ENCODE measurements at places on chromosomes 2 and 18. TPM values are rescaled to one million over a fixed set of nuclear protein-coding genes. Genes with fewer than 3 reads are reported as not detected.

GRCh38 chr2:110120171-110121051 lies 4.8 kb upstream of the MALL start:
- no peak for ATAC-seq

GRCh38 chr2:116733699-116734098 lies 1080.8 kb upstream of the DDX18 start:
- ATAC-seq: no peak

Gene DCDC2C
- not detected for total RNA-seq

DNA sequence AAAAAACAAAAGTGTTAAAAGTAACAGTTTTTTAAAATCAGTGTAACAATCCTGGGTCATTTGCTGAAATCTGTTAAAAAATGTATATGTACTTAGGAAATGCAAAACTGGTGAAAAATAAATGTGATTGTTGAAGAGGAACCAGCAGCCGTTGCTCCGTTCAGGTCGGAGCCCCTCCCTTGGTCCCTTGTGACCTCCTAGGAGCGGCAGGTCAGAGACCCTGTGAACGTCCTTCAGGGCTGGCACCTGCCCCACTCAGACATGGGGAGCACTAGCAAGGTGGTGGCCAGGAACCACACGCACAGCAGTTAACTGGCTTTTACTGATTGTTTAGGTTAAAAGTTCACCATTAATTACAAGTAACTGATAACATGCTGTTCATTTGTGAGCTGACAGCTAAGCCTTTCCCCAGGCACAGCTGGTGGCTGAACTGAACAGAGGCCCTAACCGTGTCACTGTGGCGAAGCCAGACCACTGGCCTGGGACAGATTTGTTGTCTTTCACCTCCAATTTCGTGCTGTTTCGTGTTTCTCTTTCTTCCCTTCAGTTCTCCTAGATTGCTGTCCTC lies 159.2 kb upstream of the ALKAL2 start:
- ATAC-seq: no peak
